ENCODE measurements at places on chromosomes 12 and 14. TPM values are rescaled to one million over a fixed set of nuclear protein-coding genes. Genes with fewer than 3 reads are reported as not detected.
A peak's percentile ranks its signal among the peaks of the same experiment; 100 is the strongest.

GRCh38 chr12:41663598-41664265 lies 475.6 kb downstream of the PDZRN4 start:
- H3K4me3 ChIP-seq: no peak overlapping the region
- no peaks in the 10 kb centered on the region for H3K4me1 ChIP-seq
- no peak overlapping the region for H3K27ac ChIP-seq
- H3K36me3 ChIP-seq: no peaks in the 10 kb centered on the region
- no peak for DNase-seq
- no peaks in the 10 kb centered on the region for H3K27me3 ChIP-seq

GRCh38 chr12:105330931-105331804 lies 677 bp downstream of the C12orf75 start:
- no peaks in the 10 kb centered on the region for H3K27me3 ChIP-seq
- H3K4me1 ChIP-seq: peaks cover 84% of the 10 kb centered on the region
- peak overlapping the region; percentile 89 for H3K4me3 ChIP-seq
- peaks cover 38% of the 10 kb centered on the region for H3K36me3 ChIP-seq
- DNase-seq: peak; percentile 51

DNA sequence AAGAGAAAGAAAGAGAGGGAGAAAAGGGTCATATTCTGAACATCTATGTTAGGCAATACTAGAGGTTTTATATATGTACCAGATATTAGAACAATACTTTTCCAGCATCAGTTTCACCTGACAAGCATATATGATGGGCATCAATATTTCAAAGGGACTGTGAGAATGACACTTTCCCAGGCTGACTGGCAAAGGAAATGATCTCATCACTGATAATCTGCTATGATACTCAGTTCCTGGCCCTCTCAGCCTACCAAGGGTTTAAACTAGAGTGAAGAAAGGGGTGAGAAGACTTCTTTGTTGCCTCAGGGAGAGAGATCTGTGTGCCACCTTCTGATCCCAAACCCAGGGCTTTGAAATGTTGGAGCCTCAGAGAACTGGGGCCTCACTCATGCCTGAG lies 183.5 kb downstream of the TTC8 start:
- DNase-seq: no peak
- H3K4me3 ChIP-seq: no peak overlapping the region
- H3K4me1 ChIP-seq: no peaks in the 10 kb centered on the region
- no peak overlapping the region for H3K27ac ChIP-seq
- H3K36me3 ChIP-seq: no peaks in the 10 kb centered on the region

DNA sequence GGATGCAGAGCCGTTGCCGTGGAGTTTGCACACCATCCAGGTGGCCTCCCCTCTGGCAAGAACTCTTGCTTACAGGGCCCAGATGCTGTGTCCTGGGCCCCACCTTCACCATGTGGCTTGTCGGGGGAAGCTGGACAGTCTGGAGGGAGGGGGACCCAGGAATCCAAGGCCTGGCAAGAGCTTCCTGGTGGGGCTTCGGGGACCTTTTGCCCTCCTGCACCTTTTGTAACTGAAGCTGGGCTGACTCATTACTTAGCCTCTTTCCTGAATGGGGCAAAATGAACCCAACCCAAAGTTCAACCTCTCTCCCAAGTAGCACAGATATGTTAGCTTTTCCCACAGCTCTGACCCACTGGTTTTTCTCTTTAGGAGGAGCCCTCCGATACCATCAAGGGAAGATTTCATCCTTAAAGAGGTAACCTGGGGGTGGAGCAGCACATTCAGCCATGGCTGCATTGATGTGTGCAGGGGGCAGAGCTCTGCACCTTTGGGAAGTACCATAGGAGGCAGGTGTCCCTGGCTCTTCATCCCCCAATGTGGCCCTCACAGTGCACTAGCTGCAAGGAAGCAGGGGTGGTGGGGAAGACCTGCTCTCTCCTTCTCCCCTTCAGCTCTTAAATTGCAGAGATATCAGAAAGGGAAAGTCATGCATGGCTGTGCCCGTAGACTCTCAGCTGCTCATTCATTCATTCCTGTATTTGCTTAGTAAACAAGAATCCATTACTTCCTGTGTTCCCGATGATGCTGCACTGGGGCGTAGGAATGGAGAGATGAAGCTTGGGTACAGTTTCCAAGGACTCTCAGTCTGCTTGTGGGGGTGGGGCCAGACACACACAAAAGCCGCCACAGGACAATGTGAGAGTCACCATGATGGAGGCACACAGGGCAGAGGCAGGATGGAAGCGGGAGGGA lies 13.0 kb downstream of the MVK start:
- H3K27ac ChIP-seq: no peak overlapping the region
- H3K4me1 ChIP-seq: no peaks in the 10 kb centered on the region
- H3K4me3 ChIP-seq: no peak overlapping the region
- no peaks in the 10 kb centered on the region for H3K27me3 ChIP-seq
- DNase-seq: no peak
- peaks cover 12% of the 10 kb centered on the region for H3K36me3 ChIP-seq

DNA sequence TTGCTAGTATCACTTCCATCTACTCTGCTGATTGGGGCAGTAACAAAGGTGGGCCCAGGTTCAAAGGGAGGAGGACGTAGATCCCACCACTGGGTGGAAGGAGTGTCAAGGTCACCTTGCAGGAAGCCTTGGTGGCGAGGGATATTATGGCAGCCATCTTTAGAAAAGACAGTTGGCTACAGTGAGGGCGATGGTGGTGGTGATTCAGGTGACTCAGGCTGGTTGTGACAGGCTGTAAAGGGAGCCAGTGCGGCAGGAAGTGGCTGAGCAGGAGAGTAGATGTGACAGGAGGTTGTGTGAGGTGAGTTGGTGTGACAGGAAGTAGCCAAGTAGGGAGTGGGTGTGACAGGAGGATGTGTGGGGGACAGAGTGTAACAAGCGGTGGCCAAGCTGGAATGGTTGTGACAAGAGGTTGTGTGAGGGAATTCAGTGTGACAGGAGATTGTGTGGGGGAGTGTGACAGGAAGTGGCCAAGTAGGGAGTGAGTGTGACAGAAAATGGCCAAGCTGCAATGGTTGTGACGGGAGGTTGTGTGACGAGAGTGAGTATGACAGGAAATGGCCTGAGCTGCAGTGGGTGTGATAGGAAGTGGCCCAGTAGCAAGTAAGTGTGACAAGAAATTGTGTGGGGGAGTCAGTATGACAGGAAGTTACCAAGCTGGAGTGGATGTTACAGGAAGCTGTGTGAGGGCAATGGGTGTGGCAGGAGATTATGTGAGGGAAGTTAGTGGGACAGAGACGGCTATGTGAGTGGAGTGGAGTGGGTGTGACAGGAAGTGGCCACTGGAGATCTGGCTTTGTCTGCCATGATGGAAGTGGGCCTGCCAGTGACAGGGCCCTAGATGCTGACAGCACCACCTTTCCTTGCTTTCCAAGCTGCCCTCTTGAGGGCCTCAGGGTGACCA lies 136.5 kb upstream of the MYL2 start:
- no peaks in the 10 kb centered on the region for H3K27me3 ChIP-seq
- peaks cover 30% of the 10 kb centered on the region for H3K4me1 ChIP-seq
- peak overlapping the region; percentile 18 for H3K4me3 ChIP-seq
- H3K36me3 ChIP-seq: peaks cover 33% of the 10 kb centered on the region

DNA sequence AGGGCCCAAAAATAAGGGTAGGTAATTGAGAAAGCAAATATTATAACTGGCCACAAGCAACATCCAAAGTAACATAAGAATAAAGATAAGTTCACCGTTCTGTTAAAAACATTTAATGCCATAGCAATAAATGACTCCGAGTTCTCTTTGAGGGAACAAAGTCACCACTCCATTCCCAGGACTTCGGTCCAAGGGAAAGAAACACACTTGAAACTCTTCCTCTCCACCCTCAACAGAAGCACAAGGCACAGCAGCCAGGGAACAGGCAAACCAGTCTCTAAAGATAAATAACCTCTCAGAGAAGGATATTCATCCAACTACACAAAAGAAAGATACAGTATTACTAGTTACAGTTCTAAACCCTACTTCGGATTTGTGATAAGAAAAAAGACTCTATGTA lies 2.5 kb downstream of the SETD3 start:
- no peak overlapping the region for H3K27ac ChIP-seq
- H3K27me3 ChIP-seq: no peaks in the 10 kb centered on the region
- no peak for DNase-seq
- peaks cover 4% of the 10 kb centered on the region for H3K36me3 ChIP-seq
- H3K4me3 ChIP-seq: no peak overlapping the region

DNA sequence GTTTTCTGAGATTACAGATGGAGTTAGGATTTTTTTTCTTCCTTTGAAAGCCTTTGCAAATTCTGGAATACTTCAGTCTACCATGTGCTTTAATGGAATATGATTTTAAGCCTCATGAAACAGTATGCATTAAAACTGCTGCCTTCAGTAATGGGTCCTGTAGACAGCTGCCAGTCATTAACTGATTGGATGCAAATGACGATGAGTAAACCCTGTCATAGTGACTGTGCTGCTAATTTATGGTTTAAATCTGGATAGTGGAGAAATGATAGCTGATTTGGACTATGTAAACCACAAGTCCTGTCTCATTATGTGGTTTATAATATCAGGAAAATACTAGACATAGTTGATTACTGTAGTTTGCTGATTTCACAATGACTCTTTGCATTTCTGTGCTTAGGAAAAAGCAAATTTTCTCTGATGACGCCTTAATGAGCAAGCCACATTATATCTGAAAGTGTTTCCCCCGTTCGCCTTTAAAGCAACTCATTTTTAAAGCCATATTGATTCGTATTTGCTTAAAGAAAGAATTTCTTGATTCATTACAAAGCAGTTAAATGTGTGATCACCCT lies 217.6 kb downstream of the TMTC2 start:
- H3K36me3 ChIP-seq: no peaks in the 10 kb centered on the region
- H3K4me3 ChIP-seq: no peak overlapping the region
- H3K27me3 ChIP-seq: no peaks in the 10 kb centered on the region
- no peaks in the 10 kb centered on the region for H3K4me1 ChIP-seq
- no peak overlapping the region for H3K27ac ChIP-seq

DNA sequence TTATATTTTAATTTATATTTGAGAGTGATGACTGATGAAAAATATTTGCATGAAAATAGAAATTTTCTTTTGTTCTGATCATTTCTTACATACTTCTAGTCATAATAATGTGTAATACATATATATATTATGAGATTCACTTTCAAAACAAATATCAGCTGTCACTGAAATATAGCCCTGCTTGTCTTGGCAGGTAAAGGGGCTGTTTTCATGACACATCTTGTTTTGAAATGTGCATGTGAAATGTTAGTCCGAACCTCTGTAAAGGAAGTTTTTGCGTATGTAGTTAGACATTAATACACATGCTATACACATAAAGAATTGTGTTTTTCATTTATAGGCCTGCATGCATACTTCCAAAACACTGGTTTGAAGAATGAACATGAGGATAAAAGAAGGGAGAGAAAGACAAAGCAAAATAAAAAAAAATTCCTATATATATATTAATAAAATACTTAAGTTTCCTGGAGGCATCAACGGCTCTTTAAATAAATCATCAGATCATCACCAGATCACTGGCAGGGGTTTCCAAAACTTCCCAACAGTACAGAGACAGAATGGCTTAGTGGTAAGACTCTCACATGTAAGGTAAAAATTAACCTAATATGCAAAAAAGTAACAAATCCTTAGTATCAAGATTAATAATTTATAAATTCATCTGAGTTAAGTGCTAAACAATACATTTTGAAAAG lies 60.1 kb downstream of the SEL1L start:
- peak overlapping the region; percentile 94 for H3K27ac ChIP-seq
- peak overlapping the region; percentile 62 for H3K4me3 ChIP-seq
- H3K4me1 ChIP-seq: peaks cover 67% of the 10 kb centered on the region
- H3K27me3 ChIP-seq: no peaks in the 10 kb centered on the region

- H3K4me3 ChIP-seq: no peak overlapping the region
- no peaks in the 10 kb centered on the region for H3K36me3 ChIP-seq
- no peaks in the 10 kb centered on the region for H3K27me3 ChIP-seq
- no peaks in the 10 kb centered on the region for H3K4me1 ChIP-seq
These were observed 29.5 kb downstream of the CCDC198 start for GRCh38 chr14:57464008-57464730.

GRCh38 chr14:52338051-52338681 lies 24.1 kb downstream of the PTGER2 start:
- peaks cover 19% of the 10 kb centered on the region for H3K36me3 ChIP-seq
- H3K27ac ChIP-seq: no peak overlapping the region
- peaks cover 17% of the 10 kb centered on the region for H3K4me1 ChIP-seq
- H3K4me3 ChIP-seq: no peak overlapping the region
- DNase-seq: no peak

GRCh38 chr12:79274501-79275064 lies 410.0 kb downstream of the SYT1 start:
- no peaks in the 10 kb centered on the region for H3K4me1 ChIP-seq
- H3K36me3 ChIP-seq: no peaks in the 10 kb centered on the region
- H3K27ac ChIP-seq: no peak overlapping the region
- no peak overlapping the region for H3K4me3 ChIP-seq

DNA sequence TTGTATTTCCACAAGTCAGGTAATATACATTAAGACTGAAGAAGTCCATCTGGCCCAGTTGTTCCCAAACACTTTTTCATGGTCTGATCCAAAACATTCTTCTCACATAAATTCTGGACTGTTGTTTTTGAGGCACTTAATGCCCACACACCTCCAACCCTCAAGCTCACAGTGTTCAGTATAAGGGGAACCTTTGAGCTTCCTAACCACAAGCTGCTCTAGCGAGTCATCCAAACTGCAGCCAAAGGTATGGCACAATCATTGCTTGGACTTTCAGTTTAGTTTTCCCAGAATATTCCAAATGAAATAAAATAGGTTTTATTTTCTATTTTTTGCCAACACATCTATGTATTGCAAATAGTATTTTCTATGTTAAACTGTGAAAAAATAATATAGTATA lies 103.0 kb downstream of the PUS7L start:
- H3K27ac ChIP-seq: no peak overlapping the region
- H3K4me1 ChIP-seq: no peaks in the 10 kb centered on the region
- H3K27me3 ChIP-seq: peaks cover 2% of the 10 kb centered on the region
- H3K4me3 ChIP-seq: no peak overlapping the region
- DNase-seq: no peak

DNA sequence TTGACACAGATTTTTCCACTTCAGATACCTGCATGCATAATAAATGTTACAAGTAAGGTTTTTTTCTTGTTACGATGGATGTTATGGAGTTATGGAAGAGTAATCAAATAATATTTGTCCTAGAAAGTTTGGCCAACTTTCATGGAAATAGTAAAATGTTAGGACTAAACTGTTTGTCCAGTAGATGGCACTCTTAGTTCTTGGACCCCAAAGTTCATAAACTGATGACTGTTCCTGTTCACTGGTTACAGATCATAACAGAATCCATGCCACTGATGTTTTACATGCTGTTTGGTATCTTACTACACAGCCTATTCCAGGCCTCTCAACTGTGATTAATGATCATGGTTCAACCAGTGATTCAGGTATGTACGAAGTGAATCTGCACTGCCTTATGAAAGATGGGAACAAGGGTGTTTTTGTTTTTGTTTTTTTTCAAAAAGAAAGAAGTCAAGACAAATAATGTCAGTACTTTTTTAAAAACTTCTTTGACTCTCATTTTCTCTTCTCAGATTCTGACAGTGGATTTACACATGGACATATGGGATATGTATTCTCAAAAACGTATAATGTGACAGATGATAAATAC lies 48.8 kb upstream of the SLCO1C1 start:
- no peak overlapping the region for H3K27ac ChIP-seq
- no peak overlapping the region for H3K4me3 ChIP-seq
- H3K4me1 ChIP-seq: no peaks in the 10 kb centered on the region

HOXC4 gene
- not detected for total RNA-seq

P2RX7 gene
- 19.8 TPM for total RNA-seq

STON2 gene
- 0.72 TPM for total RNA-seq

CLEC9A gene
- not detected for total RNA-seq

PLBD2 gene
- 15.3 TPM for total RNA-seq

KLRD1 gene
- total RNA-seq: 0.27 TPM

KCNJ8 gene
- not detected for total RNA-seq

TMEM179 gene
- total RNA-seq: not detected

CIDEB gene
- total RNA-seq: 28.7 TPM

MYG1 gene
- 47.9 TPM for total RNA-seq

PLEKHG7 gene
- not detected for total RNA-seq

All from activated CD4-positive, alpha-beta T cell treated with anti-CD3 and anti-CD28 coated beads, Interleukin-2, amount 10 ng/mL, durations not matched to agents 7 days and 5 days (primary cell).